Stimulated activated CD8-positive, alpha-beta memory T cell treated with anti-CD3 and anti-CD28 coated beads, Interleukin-7, amount 100 ng/mL, for 1 hour (primary cell): ENCODE measurements at places on chromosomes 6 and 20.

GRCh38 chr20:3000852-3001523, 42.4 kb upstream of the GNRH2 start:
- no peak for DNase-seq

- no peak for DNase-seq
These were observed 136.8 kb upstream of the LRFN2 start for GRCh38 chr6:40723967-40724366.

DNA sequence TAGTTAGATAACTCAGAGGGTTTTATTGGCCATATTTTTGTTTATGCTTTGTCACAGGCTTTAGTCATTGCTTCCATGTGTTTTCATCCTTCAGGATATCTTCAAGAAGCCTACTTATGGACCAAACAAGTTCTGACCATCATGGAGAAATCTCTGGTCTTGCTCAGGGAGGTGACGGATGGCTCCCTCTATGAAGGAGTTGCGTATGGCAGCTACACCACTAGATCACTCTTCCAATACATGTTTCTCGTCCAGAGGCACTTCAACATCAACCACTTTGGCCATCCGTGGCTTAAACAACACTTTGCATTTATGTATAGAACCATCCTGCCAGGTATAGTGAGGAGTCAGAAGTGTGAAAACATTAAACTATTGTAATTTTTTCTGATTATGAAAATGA, 30.3 kb upstream of the CALHM6 start:
- DNase-seq, result no peak

GRCh38 chr6:170045981-170046667, 244.8 kb downstream of the DLL1 start:
- DNase-seq, result no peak

DNA sequence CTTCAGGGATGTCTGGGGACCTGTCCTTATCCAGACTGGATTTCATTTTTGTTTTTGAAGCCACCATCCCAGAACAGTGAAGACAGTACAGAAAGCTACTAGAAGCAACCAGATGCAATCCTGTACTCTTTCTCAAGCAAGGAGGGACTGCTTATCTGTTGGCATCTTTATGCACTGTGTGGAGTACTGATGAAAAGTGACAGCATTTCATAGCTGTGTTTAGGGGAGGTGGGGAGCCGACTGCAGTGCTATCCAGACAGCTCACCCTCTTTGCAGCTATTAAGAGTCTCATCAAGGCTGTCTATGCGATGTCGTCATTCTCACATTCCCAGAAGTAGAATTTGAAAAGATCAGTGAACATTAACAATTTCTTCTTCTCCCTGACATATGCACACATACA, 5.5 kb downstream of the ZDHHC14 start:
- no peak for DNase-seq

- DNase-seq, result no peak
These were observed 118.1 kb downstream of the CEBPB start for GRCh38 chr20:50308513-50309279.

- no peak for DNase-seq
These were observed 485.9 kb upstream of the JAG1 start for GRCh38 chr20:11159728-11160127.

DNA sequence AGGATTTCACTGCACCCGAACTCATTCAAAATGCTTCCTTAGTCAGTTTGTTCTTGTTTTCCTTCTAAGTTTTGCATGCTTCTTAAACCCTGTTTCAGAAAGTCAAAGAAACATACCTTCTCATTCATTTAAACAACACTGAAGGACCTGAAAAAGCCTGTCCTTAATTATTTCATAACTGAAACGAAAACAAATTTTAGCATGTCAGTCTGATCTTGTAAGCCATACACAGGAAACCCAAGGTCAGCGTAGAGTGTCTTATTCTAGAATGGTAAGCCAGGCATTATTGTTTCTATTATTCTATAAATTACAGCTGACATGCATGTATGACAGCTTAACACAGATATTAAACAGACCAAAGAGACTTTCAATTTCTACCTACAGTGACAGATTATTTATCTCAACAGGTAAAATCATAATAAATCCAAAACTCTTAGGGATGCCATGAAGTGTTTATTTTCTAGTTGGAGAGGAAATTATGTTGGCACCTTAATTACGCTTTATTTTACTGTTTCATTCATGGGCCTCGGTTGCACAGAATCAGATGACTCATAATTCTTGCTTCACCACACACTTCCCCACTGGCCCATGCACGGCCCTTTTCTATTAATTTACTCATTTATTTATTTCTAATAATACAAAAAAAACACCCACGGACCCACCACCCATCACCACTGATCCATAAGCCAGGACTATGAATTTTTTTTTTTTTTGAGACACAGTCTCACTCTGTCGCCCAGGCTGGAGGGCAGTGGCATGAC, 39.3 kb upstream of the DUSP22 start:
- DNase-seq, result no peak

- no peak for DNase-seq
These were observed 37.6 kb downstream of the RRBP1 start for GRCh38 chr20:17644451-17644850.

- DNase-seq, result no peak
These were observed 326.4 kb upstream of the MARCKS start for GRCh38 chr6:113530769-113531168.

DNA sequence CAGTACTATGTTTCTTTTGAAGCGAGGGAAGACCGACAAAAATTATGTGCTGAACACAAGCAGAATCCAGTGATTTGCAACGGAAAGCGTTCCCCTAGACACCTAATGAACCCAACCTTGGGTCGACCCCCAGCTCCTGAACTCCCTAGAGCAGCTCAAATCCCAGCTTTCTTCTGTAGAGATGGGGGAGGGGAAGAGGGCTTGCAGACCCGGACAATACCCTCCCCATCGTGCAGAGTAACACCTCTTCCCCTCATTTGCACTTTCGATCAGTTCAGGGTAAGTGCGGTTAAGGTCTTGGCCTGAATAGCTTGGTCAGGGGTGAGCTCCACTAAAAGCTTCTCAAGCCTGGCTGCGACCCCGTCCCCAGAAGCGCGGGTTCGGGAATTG, 404 bp downstream of the CEP162 start:
- no peak for DNase-seq

DNA sequence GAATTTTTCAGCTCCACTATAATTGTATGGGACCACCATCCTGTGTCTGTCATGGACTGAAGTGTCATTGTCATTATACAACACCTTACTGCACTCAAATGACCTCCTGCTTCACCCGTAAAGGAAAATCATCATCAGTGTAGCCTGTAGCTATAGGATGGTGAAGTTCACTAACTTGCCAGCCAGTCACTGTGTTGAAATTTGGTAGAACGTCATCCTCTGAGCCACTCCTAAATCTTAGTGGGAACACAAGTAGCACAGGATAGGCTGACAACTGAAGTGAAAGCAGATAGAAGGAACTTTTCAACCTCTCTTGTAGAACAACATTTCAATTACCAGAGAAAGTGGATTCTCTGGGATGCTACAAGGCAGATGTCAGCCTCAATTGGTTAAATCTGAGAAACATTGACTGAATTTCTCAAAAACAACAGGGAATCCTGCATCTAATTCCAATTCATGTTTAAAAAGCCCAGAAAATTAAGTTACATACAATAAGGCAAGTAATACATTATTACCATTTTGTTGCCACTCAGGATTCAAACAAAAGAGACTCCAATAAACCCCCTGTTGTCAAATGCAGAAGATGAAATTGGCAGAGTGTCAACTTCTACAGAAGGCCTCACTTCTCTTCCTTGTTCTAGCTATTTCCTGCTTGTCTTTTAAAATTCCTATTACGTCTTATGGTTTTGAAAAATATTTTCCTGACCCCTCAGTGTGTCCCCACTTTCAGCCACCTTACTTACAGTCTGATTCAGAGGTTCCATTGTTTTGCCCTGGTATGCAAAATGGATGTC, 647.9 kb upstream of the AGPAT4 start:
- DNase-seq, result no peak

DNA sequence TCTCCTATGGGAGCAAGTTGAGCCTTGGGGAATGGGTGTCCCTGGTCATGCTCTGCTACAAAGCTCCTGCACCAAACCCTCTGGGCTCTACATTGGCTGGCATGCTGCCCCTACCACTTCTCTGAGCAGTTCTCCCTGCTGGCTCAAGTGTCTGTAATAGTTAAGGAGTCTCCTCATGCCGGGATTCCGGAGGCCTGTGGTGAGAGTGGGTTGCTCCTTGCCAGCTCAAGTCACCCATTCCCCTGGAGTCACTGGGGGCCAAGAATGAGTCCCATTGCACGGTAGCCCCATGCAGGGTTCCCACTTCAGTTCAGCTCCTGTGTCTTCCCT, 173.9 kb downstream of the PRDM13 start:
- DNase-seq, result no peak

GRCh38 chr6:121932076-121932991, 467.1 kb upstream of the HSF2 start:
- no peak for DNase-seq

- DNase-seq, result no peak
These were observed 16.7 kb upstream of the NCOA6 start for GRCh38 chr20:34842143-34842542.

DNA sequence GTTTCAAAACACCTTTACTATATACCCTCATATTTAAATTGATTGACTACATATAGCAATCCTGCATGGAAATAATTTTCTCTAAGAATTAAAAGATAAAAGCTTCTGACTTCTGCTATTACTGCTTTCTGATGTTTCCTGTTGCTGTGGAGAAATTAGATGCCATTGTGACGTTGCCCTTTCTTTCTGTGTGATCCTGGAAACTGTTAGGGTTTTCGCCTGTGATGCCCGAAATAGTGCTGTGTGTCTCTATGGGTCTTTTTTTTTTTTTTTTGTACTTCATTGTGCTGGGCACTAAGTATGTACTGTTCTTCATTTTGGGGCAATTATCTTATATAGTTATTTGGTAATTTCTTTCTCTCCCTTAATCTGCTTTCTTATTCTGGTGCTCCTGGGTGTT, 205.0 kb downstream of the ARID1B start:
- DNase-seq, result no peak

GRCh38 chr20:8183526-8183925, 51.5 kb downstream of the PLCB1 start:
- DNase-seq, result no peak

GRCh38 chr6:152572338-152573088, 64.6 kb downstream of the SYNE1 start:
- DNase-seq, result no peak

GRCh38 chr6:53888931-53889330, 94.1 kb downstream of the LRRC1 start:
- no peak for DNase-seq

DNA sequence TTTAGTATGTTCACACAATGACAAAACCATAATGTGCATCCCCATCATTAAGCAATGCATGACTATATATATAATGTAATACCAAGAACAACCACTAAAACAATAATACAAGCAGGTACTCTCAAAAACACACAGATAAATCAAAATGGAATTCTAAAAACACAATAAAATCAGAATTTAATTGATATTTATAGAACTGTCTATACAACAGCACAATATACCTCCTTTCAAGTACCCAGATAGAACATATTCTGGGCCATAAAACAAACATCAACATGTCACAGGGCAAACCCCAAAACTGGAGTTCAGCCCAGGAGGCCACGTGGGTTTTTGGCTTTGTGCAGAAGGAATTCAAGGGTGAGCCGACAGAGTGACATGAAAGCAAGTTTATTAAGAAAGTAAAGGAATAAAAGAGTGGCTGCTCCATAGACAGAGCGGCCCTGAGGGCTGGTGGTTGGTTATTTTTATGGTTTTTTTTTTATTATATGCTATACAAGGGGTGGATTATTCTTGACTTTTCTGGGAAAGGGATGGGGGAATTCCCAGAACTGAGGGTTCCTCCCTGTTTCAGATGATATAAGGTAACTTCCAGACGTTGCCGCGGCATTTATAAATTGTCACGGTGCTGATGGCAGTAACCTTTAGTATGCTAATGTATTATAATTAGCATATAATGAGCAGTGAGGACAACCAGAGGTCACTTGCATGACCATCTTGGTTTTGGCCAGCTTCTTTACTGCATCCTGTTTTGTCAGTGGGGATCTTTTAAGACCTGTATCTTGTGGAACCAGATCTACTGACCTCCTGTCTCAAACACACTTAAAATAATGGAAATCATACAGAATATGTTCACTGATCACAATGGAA, 5.6 kb downstream of the RAB23 start:
- DNase-seq, result no peak

DNA sequence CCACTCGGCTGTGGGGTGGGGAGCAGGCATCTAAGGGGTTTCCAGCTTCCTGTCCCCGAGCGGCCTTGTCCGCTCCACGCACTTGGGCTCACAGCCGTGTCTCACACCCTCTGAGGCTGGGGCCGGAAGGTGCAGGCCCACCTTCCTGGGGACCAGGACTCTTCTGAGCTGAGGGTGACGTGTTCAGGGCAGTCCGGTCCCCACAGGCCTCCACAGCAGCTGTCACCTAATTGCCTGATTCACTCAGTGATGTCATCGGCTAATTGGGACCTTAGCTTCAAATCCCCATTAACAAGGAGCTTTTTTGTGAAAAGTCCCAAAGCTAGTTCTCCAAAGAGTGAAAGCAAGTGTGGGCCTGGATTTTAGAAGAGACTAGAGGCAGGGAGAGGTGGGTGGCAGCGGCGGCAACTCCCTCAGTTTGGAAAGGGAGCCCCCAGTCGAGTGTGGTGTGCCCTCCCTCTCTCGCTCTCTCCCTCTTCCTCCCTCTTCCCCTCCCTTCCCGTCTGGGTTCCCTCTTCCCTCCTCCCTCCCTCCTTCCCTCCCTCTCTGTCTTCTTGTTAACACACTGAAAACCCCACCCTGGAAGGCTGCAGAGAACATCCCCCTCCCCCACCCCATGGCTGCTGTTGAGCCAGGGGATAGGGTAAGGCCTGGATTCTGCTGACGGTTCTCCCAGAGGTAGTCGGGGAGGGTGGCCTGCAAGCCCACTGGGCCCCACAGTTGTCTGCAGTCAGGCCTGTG, 39.0 kb downstream of the MYT1 start:
- DNase-seq, result no peak

- DNase-seq, result no peak
These were observed 471.7 kb downstream of the CDKAL1 start for GRCh38 chr6:21005816-21006570.

- no peak for DNase-seq
These were observed 8.1 kb upstream of the BCKDHB start for GRCh38 chr6:80098392-80098791.
